ENCODE measurements at places on chromosomes 13 and 19. TPM values are rescaled to one million over a fixed set of nuclear protein-coding genes. Genes with fewer than 3 reads are reported as not detected.

Gene KLF1
- 1.1 TPM for total RNA-seq

Gene FPR2
- total RNA-seq: not detected

Gene C19orf33
- 58.9 TPM for total RNA-seq

Gene NCAN
- total RNA-seq: 8.0 TPM

Gene ZSCAN18
- total RNA-seq: 63.9 TPM

Gene ZNF433
- 2.0 TPM for total RNA-seq

Gene CD177
- total RNA-seq: 2.9 TPM

Gene ENOX1
- 0.66 TPM for total RNA-seq

Gene SAE1
- total RNA-seq: 236 TPM

Gene PSG7
- not detected for total RNA-seq

Gene CRB3
- 44.4 TPM for total RNA-seq

Gene SLC6A16
- 0.31 TPM for total RNA-seq

Gene FBXO27
- 6.2 TPM for total RNA-seq

Gene ZNF552
- 15.7 TPM for total RNA-seq

Gene ZNF784
- 5.6 TPM for total RNA-seq

Gene PALM
- 26.1 TPM for total RNA-seq

Gene CALR3
- total RNA-seq: not detected

Gene RAB20
- total RNA-seq: 26.6 TPM

Gene KIR2DL1
- total RNA-seq: not detected

Gene RETN
- not detected for total RNA-seq

Gene ZNF561
- total RNA-seq: 71.1 TPM

Gene CYSLTR2
- total RNA-seq: not detected

Gene ZNF416
- total RNA-seq: 11.9 TPM

Gene FGF22
- 2.8 TPM for total RNA-seq

Gene SOX21
- 3.5 TPM for total RNA-seq

DNA sequence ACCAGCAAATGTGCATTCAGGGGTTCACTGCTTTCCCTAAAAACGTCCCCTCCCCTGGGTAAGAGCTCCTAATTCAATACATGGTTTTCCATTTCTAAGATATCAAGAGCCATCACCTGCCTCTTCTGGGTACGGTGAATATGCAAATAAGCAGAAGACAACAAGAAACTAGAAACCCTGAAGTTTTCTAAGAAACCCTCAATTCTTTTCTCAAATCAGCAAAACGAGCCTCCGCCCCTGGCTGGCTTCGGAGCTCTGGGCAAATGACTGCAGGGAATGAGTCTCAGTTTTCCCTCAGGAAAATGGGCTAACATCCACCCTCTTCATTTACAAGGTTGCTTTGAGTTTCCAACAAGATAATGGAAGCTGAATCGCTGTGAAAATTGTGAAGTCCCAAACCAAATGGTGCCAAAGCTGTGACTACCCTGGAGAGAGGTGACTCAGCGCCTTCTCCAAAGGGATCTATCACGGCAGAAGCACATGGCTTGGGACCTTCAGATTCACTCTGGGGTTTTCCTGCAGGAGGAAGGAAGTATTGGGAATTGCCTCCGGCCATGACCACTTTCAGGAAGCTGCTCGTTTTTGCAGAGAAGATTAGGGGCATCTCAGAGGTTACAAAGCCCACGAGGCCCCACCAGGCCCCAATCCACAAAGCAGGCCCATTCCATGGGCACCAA, 26.6 kb downstream of the KLF2 start:
- H3K4me3 ChIP-seq: no peak overlapping the region
- H3K27ac ChIP-seq: no peak overlapping the region
- no peaks in the 10 kb centered on the region for H3K36me3 ChIP-seq
- H3K4me1 ChIP-seq: peaks cover 6% of the 10 kb centered on the region

GRCh38 chr13:84431646-84432045, 549.4 kb upstream of the SLITRK1 start:
- H3K4me3 ChIP-seq: no peak overlapping the region
- H3K27me3 ChIP-seq: no peaks in the 10 kb centered on the region

- no peaks in the 10 kb centered on the region for H3K27me3 ChIP-seq
- peak; percentile 53 for DNase-seq
- H3K4me3 ChIP-seq: peak overlapping the region; percentile 14
- H3K4me1 ChIP-seq: peaks cover 71% of the 10 kb centered on the region
- H3K36me3 ChIP-seq: no peaks in the 10 kb centered on the region
These were observed 13.9 kb downstream of the FOXO1 start for GRCh38 chr13:40652588-40652940.

DNA sequence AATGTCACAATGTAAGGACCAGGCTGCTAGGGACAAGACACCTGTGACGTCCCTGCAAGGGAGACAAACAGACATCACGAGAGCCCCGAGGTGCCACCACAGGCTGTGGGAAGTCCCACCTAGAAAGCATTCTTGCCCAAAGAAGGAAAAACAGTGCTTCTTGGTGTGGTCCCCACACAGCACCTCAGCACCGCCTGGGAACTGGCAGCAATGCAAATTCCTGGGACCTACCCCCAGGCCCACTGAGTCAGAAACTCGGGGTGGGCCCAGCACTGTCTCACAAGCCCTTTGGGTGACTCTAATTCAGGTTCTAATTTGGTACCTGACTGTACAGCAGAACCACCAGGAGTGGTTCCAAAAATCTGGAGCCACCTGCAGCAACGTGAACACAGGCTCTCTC, 13.8 kb upstream of the CCNP start:
- H3K36me3 ChIP-seq: no peaks in the 10 kb centered on the region
- no peak overlapping the region for H3K27ac ChIP-seq
- no peak overlapping the region for H3K4me3 ChIP-seq

GRCh38 chr13:73703606-73704005, 430.6 kb downstream of the KLF12 start:
- no peak overlapping the region for H3K4me3 ChIP-seq
- no peaks in the 10 kb centered on the region for H3K36me3 ChIP-seq
- peaks cover 30% of the 10 kb centered on the region for H3K4me1 ChIP-seq

- no peak for DNase-seq
- no peaks in the 10 kb centered on the region for H3K36me3 ChIP-seq
- no peak overlapping the region for H3K4me3 ChIP-seq
- H3K27ac ChIP-seq: peak overlapping the region; percentile 23
- H3K4me1 ChIP-seq: peaks cover 62% of the 10 kb centered on the region
These were observed 71.4 kb downstream of the LRCH1 start for GRCh38 chr13:46624353-46624752.

GRCh38 chr13:113856716-113857065, 7.2 kb downstream of the GAS6 start:
- no peak for DNase-seq
- no peak overlapping the region for H3K27ac ChIP-seq
- no peaks in the 10 kb centered on the region for H3K27me3 ChIP-seq
- H3K36me3 ChIP-seq: no peaks in the 10 kb centered on the region

- no peak for DNase-seq
- no peaks in the 10 kb centered on the region for H3K4me1 ChIP-seq
- H3K27ac ChIP-seq: no peak overlapping the region
- no peaks in the 10 kb centered on the region for H3K27me3 ChIP-seq
These were observed 37.9 kb upstream of the HTR2A start for GRCh38 chr13:46934749-46935148.

GRCh38 chr19:44476559-44477408, 23.5 kb downstream of the ZNF180 start:
- peak; percentile 46 for DNase-seq
- H3K27ac ChIP-seq: no peak overlapping the region
- no peaks in the 10 kb centered on the region for H3K27me3 ChIP-seq

- H3K27me3 ChIP-seq: no peaks in the 10 kb centered on the region
- H3K36me3 ChIP-seq: no peaks in the 10 kb centered on the region
- no peaks in the 10 kb centered on the region for H3K4me1 ChIP-seq
- H3K27ac ChIP-seq: no peak overlapping the region
- H3K4me3 ChIP-seq: no peak overlapping the region
- no peak for DNase-seq
These were observed 47.4 kb downstream of the STOML3 start for GRCh38 chr13:38943231-38943630.

DNA sequence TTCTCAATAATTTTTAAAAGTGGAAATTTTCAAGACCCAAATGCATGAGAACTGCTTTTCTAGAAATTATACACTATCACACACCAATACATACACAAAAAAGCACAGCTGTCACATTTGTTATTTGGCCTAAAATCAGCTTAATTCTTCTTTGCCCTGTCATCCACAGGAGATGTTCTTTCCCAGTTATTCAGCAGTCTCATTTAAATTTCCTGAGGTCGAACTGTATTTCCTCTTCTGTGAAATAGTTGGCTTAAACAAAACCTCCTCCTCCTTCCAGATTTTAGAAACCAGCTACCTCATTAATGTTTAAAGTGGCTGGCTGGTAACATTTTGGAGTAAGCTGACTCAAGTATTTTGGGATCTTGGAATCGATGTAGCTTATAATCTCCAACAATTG, 39.1 kb downstream of the SMAD9 start:
- H3K36me3 ChIP-seq: no peaks in the 10 kb centered on the region
- no peaks in the 10 kb centered on the region for H3K4me1 ChIP-seq
- no peak overlapping the region for H3K27ac ChIP-seq
- no peaks in the 10 kb centered on the region for H3K27me3 ChIP-seq

DNA sequence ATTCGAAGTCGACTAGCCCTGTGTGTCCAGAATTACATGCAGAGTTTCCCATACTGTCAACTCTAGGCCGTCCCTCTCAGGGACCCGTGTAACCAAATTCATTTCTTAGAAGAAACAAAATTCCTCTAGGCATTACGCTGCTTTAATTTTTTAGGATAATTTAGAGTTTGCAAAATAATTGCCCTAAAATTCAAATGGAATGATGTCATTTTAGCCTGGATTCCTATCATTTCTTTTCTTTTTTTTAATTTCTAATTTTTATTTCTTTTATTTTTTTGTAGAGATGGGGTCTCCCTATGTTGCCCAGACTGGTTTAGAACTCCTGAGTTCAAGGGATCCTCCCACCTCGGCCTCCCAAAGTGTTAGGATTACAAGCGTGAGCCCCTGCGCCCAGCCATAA, 1.3 kb upstream of the ATP4B start:
- DNase-seq: no peak
- no peaks in the 10 kb centered on the region for H3K27me3 ChIP-seq
- no peaks in the 10 kb centered on the region for H3K4me1 ChIP-seq
- no peak overlapping the region for H3K4me3 ChIP-seq
- no peak overlapping the region for H3K27ac ChIP-seq

GRCh38 chr19:33828266-33829075, 31.8 kb downstream of the KCTD15 start:
- no peaks in the 10 kb centered on the region for H3K4me1 ChIP-seq
- no peak overlapping the region for H3K4me3 ChIP-seq
- H3K36me3 ChIP-seq: no peaks in the 10 kb centered on the region
- H3K27ac ChIP-seq: no peak overlapping the region
- no peak for DNase-seq
- no peaks in the 10 kb centered on the region for H3K27me3 ChIP-seq

- H3K4me1 ChIP-seq: no peaks in the 10 kb centered on the region
- no peaks in the 10 kb centered on the region for H3K36me3 ChIP-seq
- peak; percentile 95 for DNase-seq
- peaks cover 29% of the 10 kb centered on the region for H3K27me3 ChIP-seq
These were observed at the start of gene RASL11A for GRCh38 chr13:27270594-27271520. Gene RASL11A, plus strand, starts transcription at chr13:27270830. Its CDS starts 115 bp downstream, at chr13:27270945.

DNA sequence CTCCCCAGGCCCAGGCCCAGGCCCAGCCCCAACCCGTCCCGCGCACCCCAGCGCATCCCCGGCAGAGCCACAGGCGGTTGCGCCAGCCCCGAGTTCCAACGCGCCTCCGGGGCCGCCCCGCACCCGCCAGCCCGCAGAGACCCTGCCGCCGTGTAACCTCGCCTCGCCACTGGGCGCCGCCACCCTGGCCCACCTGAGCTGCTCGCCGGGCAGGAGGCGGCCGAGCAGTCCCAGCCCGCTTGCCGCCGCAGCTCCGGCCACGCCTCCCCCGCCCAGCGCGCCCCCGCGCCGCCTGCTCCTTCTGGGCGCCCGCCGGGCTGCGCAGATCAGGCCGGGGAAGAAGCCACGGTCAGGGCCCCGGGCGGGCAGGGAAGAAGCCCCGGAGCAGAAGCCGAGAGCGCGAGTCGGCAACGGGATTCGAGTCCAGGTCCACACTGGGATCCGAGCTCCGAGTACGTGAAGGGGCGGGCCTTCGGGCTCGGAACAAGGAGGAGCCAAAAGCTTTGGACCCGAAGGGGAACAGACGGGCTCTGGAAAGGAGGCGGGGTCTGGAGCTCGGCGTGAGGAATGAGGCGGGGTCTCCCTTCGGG, at the start of gene MBOAT7:
Gene MBOAT7 (minus strand): TSS at position 436 of the 590 bp plus-strand sequence. CDS start 1,072 bp downstream, outside the sequence.
- H3K27me3 ChIP-seq: no peaks in the 10 kb centered on the region
- no peak for DNase-seq
- H3K4me3 ChIP-seq: peak within 1 kb of the TSS; percentile 97
- H3K27ac ChIP-seq: peak within 1 kb of the TSS; percentile 94
- peaks cover 14% of the 10 kb centered on the region for H3K36me3 ChIP-seq

DNA sequence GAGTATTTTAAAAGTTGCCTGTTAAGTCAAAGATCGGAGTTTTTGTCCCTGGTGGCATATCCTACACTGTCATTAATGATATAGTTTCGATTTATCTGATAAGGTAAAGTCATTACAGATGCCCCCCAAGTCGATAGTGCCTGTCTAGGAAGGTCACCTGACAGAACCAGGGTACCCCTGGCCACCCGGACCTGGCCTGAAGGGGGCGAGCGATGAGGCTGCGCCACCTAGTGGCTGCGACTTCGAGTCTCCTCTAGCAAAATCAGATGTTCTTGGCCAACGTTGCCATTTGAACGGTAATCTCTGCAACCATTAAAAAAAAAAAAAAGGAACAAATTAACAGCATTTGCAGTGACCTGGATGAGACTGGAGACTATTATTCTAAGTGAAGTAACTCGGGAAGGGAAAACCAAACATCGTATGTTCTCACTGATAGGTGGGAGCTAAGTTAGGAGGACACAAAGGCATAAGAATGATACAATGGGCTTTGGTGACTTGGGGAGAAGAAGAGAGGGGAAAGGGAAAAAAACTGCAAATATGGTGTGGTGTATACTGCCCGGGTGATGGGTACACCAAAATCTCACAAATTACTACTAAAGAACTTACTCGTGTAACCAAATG, 565.1 kb downstream of the LIG4 start:
- H3K4me3 ChIP-seq: no peak overlapping the region
- H3K36me3 ChIP-seq: no peaks in the 10 kb centered on the region
- H3K27ac ChIP-seq: no peak overlapping the region
- H3K4me1 ChIP-seq: peaks cover 10% of the 10 kb centered on the region
- peak; percentile 83 for DNase-seq
- H3K27me3 ChIP-seq: no peaks in the 10 kb centered on the region

GRCh38 chr13:113744197-113745000, 14.6 kb upstream of the TMEM255B start:
- no peak overlapping the region for H3K27ac ChIP-seq
- H3K27me3 ChIP-seq: no peaks in the 10 kb centered on the region
- H3K4me3 ChIP-seq: no peak overlapping the region
- no peaks in the 10 kb centered on the region for H3K4me1 ChIP-seq
- DNase-seq: no peak

- no peak for DNase-seq
- no peak overlapping the region for H3K27ac ChIP-seq
- no peak overlapping the region for H3K4me3 ChIP-seq
- no peaks in the 10 kb centered on the region for H3K4me1 ChIP-seq
- H3K36me3 ChIP-seq: no peaks in the 10 kb centered on the region
- no peaks in the 10 kb centered on the region for H3K27me3 ChIP-seq
These were observed 177.5 kb downstream of the ABCC4 start for GRCh38 chr13:95123726-95124125.

GRCh38 chr13:99133230-99133629, 67.4 kb upstream of the UBAC2 start:
- H3K4me1 ChIP-seq: no peaks in the 10 kb centered on the region
- DNase-seq: no peak
- H3K27me3 ChIP-seq: no peaks in the 10 kb centered on the region
- no peaks in the 10 kb centered on the region for H3K36me3 ChIP-seq
- H3K27ac ChIP-seq: no peak overlapping the region
- no peak overlapping the region for H3K4me3 ChIP-seq
